ENCODE measurements at places on chromosomes 4 and X. TPM values are rescaled to one million over a fixed set of nuclear protein-coding genes. Genes with fewer than 3 reads are reported as not detected.
A peak's percentile ranks its signal among the peaks of the same experiment; 100 is the strongest.

DNA sequence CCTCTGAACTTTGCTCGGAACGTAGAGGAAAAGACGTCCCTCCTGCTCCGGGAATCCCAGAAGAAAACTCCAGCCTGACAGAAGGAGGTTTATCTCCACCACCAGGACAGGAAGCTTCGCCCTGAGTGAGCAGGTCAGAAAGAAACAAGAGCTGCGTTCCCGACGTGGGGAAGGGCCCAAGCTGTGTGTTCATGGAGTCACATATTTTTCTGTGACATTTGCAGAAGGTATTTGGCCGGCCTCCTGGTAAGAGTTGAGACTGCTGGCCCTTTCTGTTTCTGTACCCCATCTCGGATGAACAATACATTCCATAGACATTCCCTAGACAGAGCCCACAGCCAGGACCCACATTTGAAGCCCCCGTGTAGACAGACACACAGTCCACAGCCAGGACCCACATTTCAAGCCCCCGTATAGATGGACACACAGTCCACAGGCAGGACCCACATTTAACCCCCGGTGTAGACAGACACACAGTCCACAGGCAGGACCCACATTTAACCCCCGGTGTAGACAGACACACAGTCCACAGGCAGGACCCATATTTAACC lies 230.8 kb downstream of the SHOX start:
- no peak for DNase-seq
- H3K4me3 ChIP-seq = no peak overlapping the region
- H3K27me3 ChIP-seq = no peaks in the 10 kb centered on the region
- H3K27ac ChIP-seq = no peak overlapping the region
- no peaks in the 10 kb centered on the region for H3K36me3 ChIP-seq
- H3K4me1 ChIP-seq = no peaks in the 10 kb centered on the region

GRCh38 chr4:25163196-25163595 lies 2.9 kb upstream of the SEPSECS start:
- no peak overlapping the region for H3K27ac ChIP-seq
- no peaks in the 10 kb centered on the region for H3K36me3 ChIP-seq
- H3K27me3 ChIP-seq = no peaks in the 10 kb centered on the region
- no peak for DNase-seq
- no peak overlapping the region for H3K4me3 ChIP-seq
- H3K4me1 ChIP-seq = peaks cover 20% of the 10 kb centered on the region

DNA sequence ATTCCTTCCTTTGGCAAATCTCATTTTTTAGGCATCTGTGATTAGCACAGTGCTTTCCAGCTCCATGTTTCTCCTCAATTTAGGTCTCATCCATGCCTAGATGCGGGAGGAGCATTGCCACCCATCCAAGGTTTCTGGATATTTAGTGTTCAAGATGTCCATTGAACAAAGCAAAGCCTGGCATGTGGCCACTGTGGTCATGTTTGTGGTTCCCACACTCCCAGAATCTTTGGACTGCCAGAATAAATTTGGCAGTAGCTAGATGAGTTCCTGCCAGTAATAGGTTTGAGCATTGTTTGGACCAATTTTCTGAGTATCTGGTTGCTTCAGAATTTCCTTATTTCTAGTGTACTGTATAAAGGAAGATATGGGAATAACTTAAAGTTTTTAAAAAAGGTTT lies 1124.1 kb downstream of the ADGRL3 start:
- H3K27me3 ChIP-seq = no peaks in the 10 kb centered on the region
- no peak overlapping the region for H3K4me3 ChIP-seq
- no peaks in the 10 kb centered on the region for H3K36me3 ChIP-seq
- no peak for DNase-seq
- no peaks in the 10 kb centered on the region for H3K4me1 ChIP-seq
- no peak overlapping the region for H3K27ac ChIP-seq

GRCh38 chr4:183532821-183533220 lies 28.0 kb downstream of the ING2 start:
- H3K4me3 ChIP-seq = no peak overlapping the region
- H3K27me3 ChIP-seq = no peaks in the 10 kb centered on the region
- no peak for DNase-seq
- no peaks in the 10 kb centered on the region for H3K4me1 ChIP-seq
- no peak overlapping the region for H3K27ac ChIP-seq
- H3K36me3 ChIP-seq = no peaks in the 10 kb centered on the region

DNA sequence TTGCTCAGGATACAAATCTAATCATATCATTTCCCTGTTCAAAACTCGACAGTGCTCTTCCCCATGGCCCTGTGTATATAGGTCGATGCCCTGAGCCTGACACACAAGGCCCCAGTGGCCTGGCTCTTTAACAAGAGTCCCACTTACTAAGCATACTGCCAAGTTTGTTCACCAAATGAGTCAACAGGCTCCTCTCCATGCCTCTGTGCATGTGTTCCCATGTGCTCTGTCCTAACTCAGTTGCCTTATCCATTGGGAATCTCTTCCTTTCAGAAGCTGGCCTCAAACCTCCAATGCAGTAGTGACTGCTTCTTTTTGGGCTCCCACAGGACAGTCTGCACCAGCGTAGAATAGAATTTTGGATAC lies 18.9 kb upstream of the CXCR3 start:
- H3K4me3 ChIP-seq = no peak overlapping the region
- no peaks in the 10 kb centered on the region for H3K4me1 ChIP-seq
- H3K27me3 ChIP-seq = no peaks in the 10 kb centered on the region
- no peak for DNase-seq

Gene SPP1
- 55.4 TPM for total RNA-seq

DNA sequence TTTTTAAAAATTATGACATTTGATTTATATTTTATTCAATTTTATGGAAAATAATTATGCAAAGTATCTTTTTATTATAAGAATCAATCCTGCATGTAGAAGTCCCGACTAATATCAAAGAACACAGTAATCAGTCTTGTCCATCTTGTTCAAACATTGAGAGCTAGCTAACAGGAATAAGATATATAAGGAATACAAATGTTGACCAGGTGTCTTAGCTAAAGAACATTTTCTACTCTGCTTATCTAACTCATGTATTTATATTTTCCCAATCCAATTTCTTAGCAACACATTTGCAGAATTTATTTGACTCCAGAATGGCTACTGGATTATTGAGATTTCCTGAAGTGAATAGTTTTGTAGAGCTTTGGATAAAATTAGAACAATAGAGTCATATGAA lies 61.5 kb upstream of the NR3C2 start:
- no peaks in the 10 kb centered on the region for H3K27me3 ChIP-seq
- no peak overlapping the region for H3K27ac ChIP-seq
- H3K4me3 ChIP-seq = no peak overlapping the region
- H3K4me1 ChIP-seq = no peaks in the 10 kb centered on the region
- no peak for DNase-seq
- H3K36me3 ChIP-seq = no peaks in the 10 kb centered on the region

Gene F8A3
- total RNA-seq = 0.31 TPM

Gene UGT2B15
- 6.0 TPM for total RNA-seq

Gene DACH2
- 0.22 TPM for total RNA-seq

Gene CCNQ
- total RNA-seq = 8.2 TPM

- H3K27ac ChIP-seq = peak overlapping the region; percentile 48
- H3K4me3 ChIP-seq = no peak overlapping the region
- no peaks in the 10 kb centered on the region for H3K36me3 ChIP-seq
Observed at GRCh38 chr4:142474398-142475087, 371.6 kb downstream of the INPP4B start.

GRCh38 chr4:82893942-82894341 lies 3.0 kb upstream of the SEC31A start:
- H3K27ac ChIP-seq = no peak overlapping the region
- peaks cover 14% of the 10 kb centered on the region for H3K36me3 ChIP-seq
- peaks cover 28% of the 10 kb centered on the region for H3K4me1 ChIP-seq
- H3K27me3 ChIP-seq = no peaks in the 10 kb centered on the region
- no peak overlapping the region for H3K4me3 ChIP-seq

- no peaks in the 10 kb centered on the region for H3K36me3 ChIP-seq
- no peaks in the 10 kb centered on the region for H3K4me1 ChIP-seq
- H3K27me3 ChIP-seq = no peaks in the 10 kb centered on the region
- DNase-seq = no peak
- H3K4me3 ChIP-seq = no peak overlapping the region
Observed at GRCh38 chr4:94690851-94691254, 66.9 kb upstream of the BMPR1B start.

DNA sequence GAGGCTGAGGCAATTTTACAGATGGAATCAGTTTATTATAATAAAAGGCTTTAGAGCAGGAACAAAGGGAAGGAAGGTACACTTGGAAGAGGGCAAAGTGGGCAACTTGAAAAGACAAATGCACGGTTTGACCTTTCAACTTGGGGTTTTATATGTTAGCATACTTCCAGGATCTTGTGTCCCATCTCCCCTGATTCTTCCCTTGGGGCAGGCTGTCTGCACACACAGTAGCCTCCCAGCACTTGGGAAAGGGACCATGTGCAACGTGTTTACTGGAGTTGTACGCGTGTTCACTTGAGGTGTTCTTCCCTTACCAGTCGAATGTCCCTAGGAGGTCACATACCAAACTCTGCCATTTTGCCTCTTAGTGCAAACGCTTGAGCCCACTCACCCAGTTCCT lies 7.3 kb downstream of the PPA2 start:
- H3K27ac ChIP-seq = no peak overlapping the region
- H3K36me3 ChIP-seq = no peaks in the 10 kb centered on the region
- no peak overlapping the region for H3K4me3 ChIP-seq
- H3K27me3 ChIP-seq = no peaks in the 10 kb centered on the region
- DNase-seq = no peak

Gene VGLL1
- total RNA-seq = 0.43 TPM

Gene CD38
- total RNA-seq = 0.70 TPM

GRCh38 chrX:53950130-53950733 lies 94.0 kb downstream of the PHF8 start:
- H3K27ac ChIP-seq = no peak overlapping the region
- H3K36me3 ChIP-seq = peaks cover 6% of the 10 kb centered on the region
- DNase-seq = no peak
- H3K4me3 ChIP-seq = no peak overlapping the region
- H3K27me3 ChIP-seq = no peaks in the 10 kb centered on the region

DNA sequence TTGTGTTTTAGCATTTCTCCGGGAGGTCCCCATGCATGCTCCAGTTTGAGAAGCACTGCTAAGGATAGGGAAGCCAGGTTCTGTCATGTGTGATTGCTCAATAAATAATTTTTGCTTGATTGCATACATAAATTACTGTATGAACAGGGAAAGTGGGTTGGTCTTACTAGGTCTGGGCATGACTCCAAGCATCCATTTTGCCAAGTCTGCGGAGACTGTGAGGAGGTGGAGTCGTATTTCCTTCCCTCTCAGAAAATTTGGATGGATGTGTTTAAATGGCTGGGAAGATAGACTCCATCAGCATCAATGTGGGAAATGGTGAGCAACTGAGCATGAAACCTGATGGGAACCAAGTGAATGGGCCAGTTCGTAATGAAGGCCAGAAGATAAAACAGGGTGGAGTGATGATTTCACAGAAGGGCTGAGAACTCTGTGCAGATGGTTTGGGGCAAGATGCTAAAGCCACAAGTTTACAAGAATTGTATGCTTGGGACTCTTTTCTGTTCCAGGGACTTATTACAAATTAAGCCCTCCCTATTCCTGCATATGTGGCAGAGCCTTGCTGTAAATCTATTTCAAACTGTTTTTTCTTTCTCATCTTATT lies 84.1 kb downstream of the NHS start:
- H3K4me1 ChIP-seq = no peaks in the 10 kb centered on the region
- peaks cover 3% of the 10 kb centered on the region for H3K27me3 ChIP-seq
- H3K36me3 ChIP-seq = no peaks in the 10 kb centered on the region
- no peak for DNase-seq

Gene SLC6A14
- 0.38 TPM for total RNA-seq

DNA sequence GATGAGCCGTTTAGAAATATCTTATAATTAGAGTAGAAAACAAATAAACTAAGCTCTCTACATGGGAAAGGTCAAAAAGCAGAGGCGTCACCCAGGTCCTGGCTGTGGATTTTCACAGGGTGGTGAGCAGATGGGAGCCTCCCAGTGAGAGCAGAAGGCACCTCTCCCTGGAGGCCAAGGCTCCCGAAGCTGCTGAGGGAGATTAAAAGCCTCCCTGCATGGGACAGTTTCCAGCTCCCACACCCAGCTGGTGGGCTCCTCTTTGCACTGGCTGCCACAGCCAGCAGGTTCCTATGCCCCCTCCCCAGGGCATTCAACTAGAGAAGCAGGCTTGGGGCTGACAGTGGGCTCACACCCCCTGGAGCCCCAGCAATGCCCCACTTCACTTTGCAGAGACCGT lies 55.2 kb upstream of the TBC1D9 start:
- DNase-seq = no peak
- H3K4me3 ChIP-seq = no peak overlapping the region
- no peaks in the 10 kb centered on the region for H3K36me3 ChIP-seq
- no peaks in the 10 kb centered on the region for H3K4me1 ChIP-seq
- no peak overlapping the region for H3K27ac ChIP-seq

Gene BBS12
- total RNA-seq = 1.0 TPM

DNA sequence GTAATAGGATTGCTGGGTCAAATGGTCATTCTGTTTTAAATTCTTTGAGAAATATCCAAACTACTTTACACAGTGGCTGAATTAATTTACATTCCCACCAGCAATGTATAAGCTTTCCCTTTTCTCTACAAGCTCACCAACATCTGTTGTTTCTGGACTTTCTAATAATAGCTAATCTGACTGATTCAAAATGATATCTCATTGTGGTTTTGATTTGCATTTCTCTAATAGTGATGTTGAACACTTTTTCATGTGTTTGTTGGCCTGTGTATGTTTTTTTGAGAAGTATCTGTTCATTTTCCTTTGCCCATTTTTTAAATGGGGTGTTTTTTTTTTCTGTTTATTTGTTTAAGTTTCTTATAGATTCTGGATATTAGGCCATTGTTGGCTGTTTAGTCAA lies 659.0 kb upstream of the GNPDA2 start:
- no peaks in the 10 kb centered on the region for H3K36me3 ChIP-seq
- H3K27me3 ChIP-seq = no peaks in the 10 kb centered on the region
- H3K4me3 ChIP-seq = no peak overlapping the region
- no peak overlapping the region for H3K27ac ChIP-seq
- no peaks in the 10 kb centered on the region for H3K4me1 ChIP-seq
- DNase-seq = no peak

Gene TAF7L
- total RNA-seq = not detected

Gene ETDB
- total RNA-seq = not detected

Gene SPANXN4
- total RNA-seq = not detected

Gene XAGE1A
- total RNA-seq = not detected

Gene SMAD1
- 11.9 TPM for total RNA-seq

- H3K4me3 ChIP-seq = no peak overlapping the region
- H3K4me1 ChIP-seq = no peaks in the 10 kb centered on the region
- no peak overlapping the region for H3K27ac ChIP-seq
- H3K36me3 ChIP-seq = no peaks in the 10 kb centered on the region
- no peak for DNase-seq
Observed at GRCh38 chr4:42642101-42642797, 14.7 kb downstream of the ATP8A1 start.

GRCh38 chrX:40145923-40146261 lies 48.1 kb upstream of the BCOR start:
- no peak for DNase-seq
- H3K27me3 ChIP-seq = peaks cover 4% of the 10 kb centered on the region
- no peak overlapping the region for H3K27ac ChIP-seq
- H3K4me3 ChIP-seq = no peak overlapping the region

Gene RNF128
- 9.5 TPM for total RNA-seq
